ENCODE measurements at places on chromosomes 12 and 14.

DNA sequence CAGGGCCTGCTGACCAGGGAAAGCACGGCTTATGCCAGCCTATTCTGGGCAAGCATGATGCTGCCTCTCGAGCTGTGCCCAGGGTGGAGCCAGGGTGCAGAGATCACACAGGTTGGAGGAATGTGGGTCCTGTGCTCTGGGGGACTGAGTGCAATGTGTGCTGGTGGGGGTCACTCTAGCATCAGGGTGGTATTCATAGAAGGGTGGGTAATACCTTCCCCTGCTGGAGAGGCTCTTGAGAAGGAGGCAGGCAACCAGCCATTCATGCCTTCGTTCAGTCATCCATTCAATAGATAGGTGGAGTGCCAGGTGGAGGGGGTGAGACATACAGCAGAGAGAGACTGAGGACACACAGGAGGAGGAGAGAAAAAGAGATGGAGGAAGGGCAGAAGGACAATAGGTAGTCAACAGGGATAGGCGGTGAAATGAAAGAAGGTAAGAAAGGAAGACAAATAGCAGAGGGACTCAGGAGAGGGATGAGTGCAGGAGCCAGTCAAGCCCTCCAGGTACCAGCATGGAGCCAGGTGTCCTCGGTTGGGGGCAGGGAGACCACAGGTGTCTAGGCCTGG is 5.2 kb upstream of the ZNF385A start:
- no peak for DNase-seq

GRCh38 chr12:125254856-125255255 is 189.6 kb downstream of the AACS start:
- no peak for DNase-seq

- DNase-seq = no peak
Observed at GRCh38 chr14:42683707-42684106, 1077.0 kb downstream of the LRFN5 start.

DNA sequence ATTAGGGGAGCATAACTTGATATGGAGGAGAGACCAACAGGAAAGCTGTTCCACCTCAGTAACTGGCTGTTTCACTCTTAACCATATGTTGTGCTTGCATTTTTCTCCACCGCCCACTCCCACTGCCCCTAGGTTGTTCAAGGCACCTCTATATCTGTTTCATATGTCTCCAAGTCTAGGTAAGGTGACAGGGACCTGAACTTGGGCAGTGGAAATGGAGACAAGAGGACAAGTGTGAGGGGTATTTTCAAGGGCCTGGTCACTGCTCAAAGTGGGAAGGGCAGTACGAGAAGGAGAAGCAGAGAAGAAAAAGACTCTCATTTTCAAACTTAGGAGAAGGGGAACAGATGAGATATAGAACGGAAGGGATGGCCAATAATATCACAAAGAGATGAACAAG is 3.1 kb downstream of the SLC38A1 start:
- no peak for DNase-seq

- DNase-seq = no peak
Observed at GRCh38 chr14:50892255-50892654, 20.4 kb downstream of the ABHD12B start.

DNA sequence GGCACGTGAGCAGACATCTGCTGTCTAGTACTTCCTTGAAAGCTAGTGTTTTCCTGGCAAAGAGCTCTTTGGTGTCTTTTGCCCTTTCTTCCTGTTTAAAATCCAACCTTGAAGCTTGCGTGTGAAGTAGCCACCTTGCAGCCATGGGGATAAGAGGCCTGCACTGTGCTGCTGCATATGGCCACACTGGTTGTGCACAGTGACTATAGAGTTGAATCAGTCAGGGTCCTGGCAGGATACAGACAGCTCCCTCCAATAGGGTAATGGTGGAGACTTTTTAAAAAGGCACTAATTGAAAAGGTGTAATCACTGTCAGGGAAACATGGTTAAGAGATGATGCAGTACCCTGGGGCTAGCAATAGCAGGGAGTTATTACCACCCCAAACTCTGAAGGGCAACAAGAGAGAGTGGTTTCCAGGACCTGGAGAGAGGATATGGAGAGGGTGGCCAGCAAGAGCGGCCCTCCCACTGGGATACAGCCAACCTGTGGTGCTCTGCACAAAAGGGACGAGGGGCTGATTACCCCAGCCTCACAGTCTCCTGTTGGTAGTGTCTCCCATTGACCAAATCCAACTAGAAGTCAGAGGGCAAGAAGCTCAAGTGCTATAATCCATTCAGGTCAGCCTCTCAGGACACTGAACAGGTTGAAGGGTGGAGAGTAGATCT is 4.8 kb upstream of the GLT8D2 start:
- DNase-seq = no peak
